ENCODE measurements at places on chromosomes 5 and 9. TPM values are rescaled to one million over a fixed set of nuclear protein-coding genes. Genes with fewer than 3 reads are reported as not detected.

The ANKRD18A gene
- total RNA-seq: 0.13 TPM

The PHF24 gene
- total RNA-seq: 0.28 TPM

The NUTM2F gene
- total RNA-seq: not detected

The CYSRT1 gene
- total RNA-seq: 0.36 TPM

The GPR151 gene
- not detected for total RNA-seq

The TMEM252 gene
- total RNA-seq: not detected

The ADAMTS19 gene
- total RNA-seq: not detected

The EPB41L4A gene
- total RNA-seq: 23.3 TPM

The NR2F1 gene
- 65.1 TPM for total RNA-seq

The AQP7 gene
- 128 TPM for total RNA-seq

The ADRB2 gene
- total RNA-seq: 68.7 TPM

The OMD gene
- total RNA-seq: 38.5 TPM

The RASEF gene
- total RNA-seq: 0.12 TPM

The LRRTM2 gene
- 4.3 TPM for total RNA-seq

The GABRP gene
- total RNA-seq: 0.69 TPM

The NFIB gene
- 55.1 TPM for total RNA-seq

The IFNA13 gene
- not detected for total RNA-seq

The SLCO6A1 gene
- not detected for total RNA-seq
